T-cell (primary cell): ENCODE measurements at places on chromosomes 1 and 21.

GRCh38 chr1:11541236-11541635, 62.3 kb downstream of the DISP3 start:
- DNase-seq, result no peak

GRCh38 chr1:6000444-6001288, 8.4 kb upstream of the NPHP4 start:
- no peak for DNase-seq

DNA sequence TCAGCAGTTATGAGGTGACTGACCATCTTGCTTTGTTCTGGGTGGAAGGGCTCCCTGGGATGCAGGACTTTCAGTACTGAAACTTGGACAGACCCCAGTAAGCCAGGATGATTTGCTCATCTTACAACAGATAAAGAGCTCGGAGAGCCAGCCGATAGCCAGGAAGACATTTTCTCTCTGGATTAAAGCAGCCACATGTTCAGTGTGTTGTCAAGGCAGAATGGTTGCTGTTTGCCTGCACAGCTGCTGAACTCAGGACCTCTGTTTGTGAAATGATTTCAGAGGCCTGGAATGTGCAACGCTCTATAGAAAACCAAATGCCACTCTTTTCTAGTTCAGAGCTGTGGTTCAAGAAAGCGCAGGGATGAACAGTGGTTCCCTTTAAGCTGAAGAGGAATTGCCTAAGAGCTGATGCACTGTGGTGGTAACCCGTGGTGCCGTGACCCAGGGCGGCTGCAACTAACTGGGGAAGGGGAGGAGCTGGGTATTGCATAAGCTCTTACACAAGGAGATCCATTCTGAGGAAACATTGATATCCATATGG, 40.7 kb downstream of the CASQ2 start:
- no peak for DNase-seq

DNA sequence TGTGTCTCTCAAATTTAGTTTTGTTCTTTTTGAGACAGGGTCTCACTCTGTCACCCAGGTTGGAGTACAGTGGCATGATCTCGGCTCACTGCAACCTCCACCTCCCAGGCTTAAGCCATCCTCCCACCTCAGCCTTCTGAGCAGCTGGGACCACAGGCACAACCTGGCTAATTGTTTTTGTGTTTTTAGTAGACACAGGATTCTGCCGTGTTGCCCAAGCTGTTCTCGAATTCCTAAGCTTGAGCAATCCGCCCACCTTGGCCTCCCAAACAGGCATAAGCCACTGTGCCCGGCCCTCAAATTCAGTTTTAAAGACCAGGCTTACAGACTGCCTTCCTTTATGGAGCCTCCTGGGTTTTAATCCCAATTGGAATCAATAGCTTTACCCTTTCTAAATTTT, 83.7 kb upstream of the SELENON start:
- DNase-seq, result no peak

GRCh38 chr1:115092175-115092574, 2.9 kb upstream of the TSPAN2 start:
- DNase-seq, result no peak

DNA sequence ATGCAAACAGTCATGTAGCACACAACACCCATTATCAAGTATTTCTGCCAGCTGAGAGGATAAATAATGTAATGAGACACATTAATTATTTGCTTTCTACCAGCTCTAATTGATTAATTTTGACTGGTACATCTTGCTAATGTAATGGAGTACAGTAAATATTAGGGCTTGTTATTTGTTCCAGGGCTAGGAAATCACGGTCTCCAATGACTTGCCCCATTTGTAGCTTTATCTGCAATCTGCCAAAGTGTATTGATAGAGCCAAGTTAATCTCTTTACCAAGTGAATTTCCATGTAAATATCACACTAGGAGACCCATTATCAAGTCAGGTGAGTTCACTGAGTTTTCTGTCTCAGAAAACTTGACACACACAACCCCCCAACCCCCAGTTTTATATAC, 55.1 kb downstream of the RGS13 start:
- DNase-seq, result no peak

- DNase-seq, result no peak
These were observed 1274.1 kb upstream of the NCAM2 start for GRCh38 chr21:19724081-19724480.

GRCh38 chr1:73500154-73500553, 697.8 kb downstream of the LRRIQ3 start:
- no peak for DNase-seq

GRCh38 chr1:1307261-1307922, 338 bp downstream of the ACAP3 start:
- DNase-seq, result no peak

GRCh38 chr1:205878026-205878425, 28.1 kb upstream of the PM20D1 start:
- no peak for DNase-seq

DNA sequence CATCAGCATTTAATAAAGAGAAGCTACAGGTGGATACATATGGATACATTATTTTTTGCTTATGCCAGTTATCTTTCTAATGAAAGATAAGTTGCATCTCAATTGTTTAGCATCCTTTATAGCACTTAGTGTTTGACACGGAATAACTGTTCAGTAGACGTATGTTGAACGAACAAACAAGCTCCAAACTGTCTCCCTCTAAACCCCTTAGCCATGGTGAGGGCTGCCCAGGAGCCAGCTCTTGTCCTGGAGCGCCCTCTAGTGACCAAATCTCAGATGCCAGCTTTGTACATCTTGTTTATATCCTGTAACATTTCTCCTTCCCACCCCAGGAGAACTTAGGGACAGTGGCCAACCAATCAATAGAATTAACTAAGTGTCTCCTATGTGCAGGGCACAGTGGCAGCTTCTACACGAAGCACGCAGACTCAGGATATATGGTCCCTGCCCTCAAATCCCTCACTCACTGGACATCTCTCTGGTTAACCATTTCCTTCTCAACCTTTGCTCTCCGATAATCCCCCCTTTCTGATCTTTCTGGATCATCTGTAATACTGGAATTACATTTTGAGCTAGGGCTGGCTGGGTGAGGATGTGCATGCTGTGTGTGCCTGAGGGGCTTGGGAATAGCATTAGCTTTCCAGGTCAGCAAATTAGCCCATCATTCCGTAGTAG, 22.9 kb downstream of the KCNA10 start:
- DNase-seq, result peak; percentile 55

DNA sequence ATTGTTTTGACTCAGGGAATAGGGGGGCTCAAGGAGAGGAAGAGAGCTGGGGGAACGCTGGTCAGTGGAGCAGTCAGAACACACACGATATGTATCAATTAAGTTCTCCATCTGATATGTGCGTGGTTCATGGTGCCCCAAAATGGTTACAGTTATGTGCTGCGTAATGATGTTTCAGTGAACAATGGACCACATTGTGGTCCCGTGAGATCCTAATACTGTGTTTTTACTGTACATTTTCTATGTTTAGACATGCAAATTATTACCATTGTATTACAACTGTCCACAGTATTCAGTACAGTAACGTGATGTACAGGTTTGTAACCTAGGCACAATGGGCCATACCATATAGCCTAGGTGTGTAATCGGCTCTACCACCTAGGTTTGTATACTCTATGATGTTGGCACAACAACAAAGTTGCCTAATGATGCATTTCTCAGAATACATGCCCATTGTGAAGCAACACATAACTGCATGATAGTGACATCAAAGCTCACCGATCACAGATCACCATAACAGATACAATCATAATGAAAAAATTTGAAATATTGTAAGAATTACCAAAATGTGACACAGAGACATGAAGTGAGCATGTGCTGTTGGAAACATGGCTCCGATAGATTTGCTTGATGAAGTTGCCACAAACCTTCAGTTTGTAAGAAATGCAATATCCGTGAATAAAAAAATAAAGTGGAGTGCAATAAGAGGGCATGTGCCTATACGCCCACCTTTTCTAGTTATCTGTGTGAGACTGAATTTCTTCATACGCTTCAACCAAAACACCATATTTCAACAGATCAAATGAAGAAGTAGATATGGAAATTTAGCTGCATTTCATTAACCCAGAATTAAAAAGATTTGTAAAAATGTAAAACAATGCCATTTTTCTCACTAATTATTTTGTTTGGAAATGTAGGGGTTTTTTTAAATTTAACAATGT, 14.8 kb upstream of the TMEM54 start:
- DNase-seq, result no peak

DNA sequence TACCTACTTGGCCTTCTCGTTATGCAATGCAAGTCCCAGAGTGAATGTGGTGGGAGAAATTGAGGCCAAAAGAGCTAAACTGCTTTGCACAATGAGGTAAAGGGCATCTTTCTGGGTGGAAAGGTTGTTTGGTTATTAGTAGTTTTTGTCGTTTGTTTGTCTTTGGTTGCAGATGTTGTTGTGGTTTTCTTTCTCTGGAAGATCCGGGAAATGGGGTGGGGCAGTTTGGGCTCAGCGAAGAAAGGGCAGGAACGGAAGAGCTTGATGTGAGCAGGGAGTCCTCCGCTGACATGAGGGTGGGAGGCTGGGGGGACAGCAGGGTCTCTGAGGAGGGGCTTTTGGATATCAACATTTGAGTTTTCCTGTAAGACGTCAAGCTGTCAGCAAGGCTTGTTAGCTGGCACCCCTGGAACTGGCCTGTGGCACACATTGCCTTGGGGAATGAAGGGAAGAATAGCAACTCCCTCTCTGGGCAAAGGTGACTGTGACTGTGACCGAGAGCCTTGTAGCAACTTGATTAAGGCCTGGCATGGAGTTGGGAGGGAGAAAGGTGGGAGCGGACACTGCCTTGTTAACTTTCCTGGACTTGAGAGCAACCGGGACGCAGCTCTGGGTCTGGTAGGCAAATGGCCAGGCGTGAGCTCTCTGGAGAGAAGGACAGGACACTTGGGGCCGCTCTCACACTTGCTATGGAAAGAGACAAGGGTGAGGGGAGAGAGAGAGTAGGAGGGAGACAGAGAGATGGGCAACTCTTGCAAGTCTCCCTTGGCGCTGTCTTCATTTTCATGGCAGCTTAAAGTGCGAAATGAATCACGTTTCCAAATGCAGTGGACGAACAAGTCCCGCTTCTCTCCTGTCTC, 15.4 kb upstream of the OPRD1 start:
- DNase-seq, result no peak

DNA sequence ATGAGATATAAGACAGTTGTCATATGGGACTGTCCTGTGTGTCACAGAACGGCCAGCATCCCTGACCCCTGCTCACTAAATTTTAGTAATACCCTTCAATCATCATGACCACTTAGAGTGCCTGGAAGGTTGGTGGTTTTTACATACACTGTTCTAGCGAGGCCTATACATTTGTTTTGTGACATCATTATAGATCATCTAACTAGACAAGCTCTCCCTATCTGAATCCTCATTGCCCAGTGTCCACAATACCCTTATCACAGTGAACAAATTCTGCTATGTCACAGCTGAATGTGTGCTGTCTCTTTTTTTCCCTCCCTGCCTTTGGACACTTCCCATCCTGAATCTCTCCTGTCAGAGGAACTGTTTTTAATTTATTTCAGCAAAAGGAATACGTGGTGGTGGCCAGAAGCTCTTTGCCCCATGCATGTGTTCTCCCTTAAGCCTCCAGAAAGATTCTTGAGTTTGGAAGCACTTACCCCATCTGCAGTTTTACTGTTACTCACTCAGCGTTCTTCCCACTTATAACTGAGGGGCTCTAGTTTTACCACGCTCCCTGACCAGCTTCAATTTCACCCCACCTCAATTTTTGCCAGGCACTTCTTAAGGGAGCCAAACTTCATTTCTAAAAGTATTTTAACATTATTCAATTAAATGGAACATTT, 70.3 kb downstream of the OLFML2B start:
- DNase-seq, result no peak

GRCh38 chr1:75079538-75080290, 54.5 kb upstream of the LHX8 start:
- no peak for DNase-seq

DNA sequence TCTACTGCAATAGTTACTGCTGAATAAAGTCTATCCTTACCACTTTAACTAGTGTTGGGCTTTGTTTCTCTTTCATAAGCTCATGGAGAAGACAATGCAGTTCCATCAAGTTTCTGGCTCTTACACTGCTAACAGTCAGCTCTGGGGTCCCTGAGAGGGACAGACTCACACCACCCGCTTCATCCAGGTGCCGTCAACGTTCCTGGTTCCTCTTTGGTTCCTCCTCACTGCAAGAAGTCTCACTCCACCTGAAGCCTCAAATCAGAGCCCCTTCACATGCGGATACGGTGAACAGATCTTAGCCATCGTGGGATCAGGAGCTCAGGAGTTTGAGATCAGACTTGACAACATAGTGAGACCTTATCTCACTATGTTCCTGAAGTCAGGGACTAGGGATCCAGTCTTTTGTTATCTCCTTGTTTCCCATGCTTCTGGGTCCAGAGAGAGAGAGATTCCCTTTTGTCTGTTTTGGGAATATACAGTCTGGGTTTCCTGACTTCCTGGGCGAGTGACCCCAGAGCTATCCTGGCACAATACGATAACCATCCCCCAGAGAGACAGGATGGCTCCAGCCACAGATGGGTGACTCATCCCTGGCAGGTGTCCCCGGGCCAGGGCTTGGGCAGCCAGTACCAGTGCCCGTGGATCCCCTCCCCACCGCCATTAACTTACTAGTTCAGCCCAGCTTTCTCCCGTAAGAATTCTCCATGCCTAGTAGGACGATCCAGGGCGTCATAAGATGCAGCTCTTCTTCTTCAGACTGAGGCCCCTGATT, 14.3 kb upstream of the PCP4 start:
- DNase-seq, result no peak

- DNase-seq, result no peak
These were observed 107.8 kb upstream of the WNT4 start for GRCh38 chr1:22250724-22251123.

DNA sequence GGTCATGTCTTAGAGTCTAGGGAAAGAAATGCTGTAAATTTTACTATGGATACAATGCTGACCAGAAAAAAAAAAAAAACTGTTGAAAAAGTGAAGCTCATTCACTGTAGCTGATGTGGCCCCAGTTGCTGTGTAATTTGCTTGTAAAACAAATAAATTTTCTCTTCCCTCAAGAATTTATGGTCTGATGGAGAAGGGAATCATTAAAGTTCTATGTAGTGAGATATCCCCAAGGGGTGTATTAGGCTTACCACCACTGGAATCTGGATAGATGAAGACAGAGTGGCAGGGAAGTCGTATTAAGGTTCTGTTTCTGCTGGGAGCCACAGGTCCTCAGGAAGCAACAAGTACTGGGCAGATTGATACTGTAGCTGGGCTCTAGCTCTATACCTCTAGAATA, 860.0 kb downstream of the LTN1 start:
- no peak for DNase-seq

GRCh38 chr1:52588535-52588934, 13.6 kb upstream of the GPX7 start:
- DNase-seq, result no peak

DNA sequence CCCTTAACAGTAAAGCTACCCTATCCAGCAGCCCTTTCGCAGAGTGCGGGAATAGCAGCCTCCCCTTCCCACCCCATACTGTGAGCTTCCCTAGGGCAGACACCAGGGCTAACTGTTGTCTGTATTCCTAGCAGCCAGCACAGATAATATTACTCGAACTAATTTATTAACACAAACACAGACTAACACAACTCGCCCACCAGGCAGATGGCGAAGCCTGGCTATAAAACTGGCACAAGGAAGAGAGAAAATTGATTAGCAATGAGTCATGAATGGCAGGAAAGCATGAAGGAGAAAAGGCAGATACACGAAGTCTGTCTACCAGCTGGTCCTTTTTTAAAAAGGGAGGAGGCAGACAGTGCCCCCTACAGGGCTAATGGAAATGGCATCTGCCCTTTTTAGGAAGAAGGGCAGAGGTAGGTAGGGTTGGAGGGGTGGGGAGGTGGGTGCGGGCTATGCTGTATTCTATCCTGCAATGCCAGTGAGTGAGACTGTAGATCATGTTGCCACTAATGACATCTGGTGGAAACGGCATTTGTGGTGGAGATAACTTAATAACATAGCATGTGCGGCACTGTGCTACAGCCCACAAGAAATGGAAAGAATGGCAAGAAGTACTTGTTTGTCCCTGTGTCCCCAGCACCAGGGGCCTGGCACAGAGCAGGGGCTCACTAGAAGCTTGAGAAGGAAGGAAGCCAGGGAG, 30.6 kb upstream of the CTPS1 start:
- peak; percentile 41 for DNase-seq
